ENCODE measurements at places on chromosomes 2 and 18. TPM values are rescaled to one million over a fixed set of nuclear protein-coding genes. Genes with fewer than 3 reads are reported as not detected.

Gene SCN9A
- total RNA-seq: 18.6 TPM

Gene KYNU
- 31.1 TPM for total RNA-seq

Gene CYP27C1
- total RNA-seq: 0.39 TPM

DNA sequence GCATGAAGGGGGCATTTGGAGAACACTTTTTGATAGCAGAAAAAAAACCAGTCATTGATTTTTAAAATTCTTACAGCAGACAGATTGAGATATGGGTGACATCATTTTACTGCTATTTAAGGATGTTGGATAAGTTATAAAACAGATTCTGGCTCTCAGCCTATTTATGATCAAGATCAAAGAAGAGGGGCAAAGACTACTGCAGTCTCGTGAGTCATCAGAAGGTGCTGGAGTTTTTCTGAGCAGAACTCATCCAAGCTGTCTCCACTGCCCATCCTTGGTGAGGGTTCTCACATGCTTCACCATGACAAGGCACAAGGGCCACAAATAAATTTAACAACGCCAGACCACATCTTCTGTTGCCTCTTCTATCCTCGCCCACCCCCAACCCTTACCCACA lies 58.8 kb downstream of the ST6GAL2 start:
- no peak for DNase-seq

GRCh38 chr2:181305301-181306123 lies 151.7 kb upstream of the ITGA4 start:
- DNase-seq: no peak

GRCh38 chr2:47652061-47652690 lies 130.8 kb upstream of the MSH6 start:
- DNase-seq: no peak

DNA sequence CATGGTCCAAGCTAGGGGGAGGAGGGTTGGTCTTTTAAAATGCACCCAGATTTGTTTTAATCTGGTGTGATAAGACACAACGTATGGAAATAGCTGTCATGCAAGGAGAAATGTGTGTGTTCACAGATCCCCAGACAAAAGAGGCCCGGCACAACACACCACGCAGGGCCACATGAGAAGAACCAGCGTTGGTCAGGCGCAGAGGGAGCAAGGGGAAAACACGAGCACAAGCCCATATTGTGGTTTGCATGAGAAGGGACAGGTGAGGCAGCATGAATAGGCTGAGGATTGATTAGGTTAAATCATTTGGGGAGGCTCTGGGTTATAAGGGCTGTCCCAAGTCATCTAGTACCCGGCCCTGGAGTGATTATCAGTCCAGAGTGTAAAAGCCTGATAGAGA lies 272.5 kb upstream of the NCKAP5 start:
- DNase-seq: no peak

DNA sequence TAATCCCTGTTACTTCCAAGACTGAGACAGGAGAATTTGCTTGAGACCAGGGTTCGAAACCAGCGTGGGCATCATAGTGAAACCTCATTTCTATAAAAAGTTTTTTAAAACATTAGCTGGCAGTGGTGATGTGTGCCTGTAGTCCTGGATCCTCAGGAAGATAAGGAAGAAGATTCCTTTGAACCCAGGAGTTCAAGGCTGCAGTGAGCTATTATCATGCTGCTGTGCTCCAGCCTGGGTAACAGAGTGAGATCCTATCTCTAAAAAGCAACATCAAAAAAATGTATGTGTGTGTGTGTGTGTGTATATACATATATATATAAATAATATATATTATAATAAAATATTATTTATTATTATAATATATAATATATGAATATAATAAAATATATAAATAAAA lies 1417.6 kb upstream of the CDH2 start:
- DNase-seq: no peak

GRCh38 chr2:190762566-190762965 lies 113.7 kb downstream of the NAB1 start:
- no peak for DNase-seq

DNA sequence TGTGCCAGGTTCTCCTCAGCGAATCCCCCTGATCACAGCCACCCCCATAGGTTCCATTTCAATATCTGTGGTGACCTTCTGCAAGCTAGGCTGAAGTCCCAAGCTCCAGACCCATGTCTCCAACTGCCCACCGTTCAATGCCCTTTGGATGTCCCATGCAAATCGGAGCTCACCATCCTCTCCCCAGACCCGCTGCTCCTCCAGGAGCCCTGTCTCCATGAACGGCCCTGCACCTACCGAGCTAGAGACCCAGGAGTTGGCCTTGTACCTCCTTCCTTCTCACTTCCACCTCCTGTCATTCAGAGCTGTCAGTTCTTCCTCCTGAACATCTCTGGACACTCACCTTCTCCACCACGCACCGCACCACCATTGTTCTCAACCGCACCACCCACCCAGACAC lies 1.0 kb upstream of the FAHD2A start:
- no peak for DNase-seq

DNA sequence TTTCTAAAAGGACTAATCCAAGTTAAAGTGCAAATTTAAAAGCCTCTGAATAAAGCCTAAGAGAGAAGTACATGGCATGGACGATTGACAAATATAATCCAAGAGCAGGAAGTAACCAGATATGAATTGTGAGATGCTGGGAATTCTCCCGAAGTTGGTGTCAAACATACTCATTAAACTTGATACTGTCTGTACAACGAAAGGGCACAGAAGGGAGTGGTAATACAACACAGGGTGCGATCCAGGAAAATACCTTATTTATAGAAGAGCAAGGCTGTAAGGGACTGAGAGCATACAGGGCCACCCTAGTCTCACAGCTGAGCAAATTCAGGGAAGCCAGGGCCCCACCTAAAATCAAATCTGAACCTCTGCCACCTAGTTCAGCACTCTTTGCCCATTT lies 41.6 kb downstream of the SEMA4F start:
- DNase-seq: no peak

Measured in upper lobe of left lung (tissue), 6 donors.